ENCODE measurements at places on chromosomes 5 and 9. TPM values are rescaled to one million over a fixed set of nuclear protein-coding genes. Genes with fewer than 3 reads are reported as not detected.

- H3K27me3 ChIP-seq, result no peaks in the 10 kb centered on the region
- H3K4me3 ChIP-seq, result no peak overlapping the region
- no peak for DNase-seq
- peaks cover 2% of the 10 kb centered on the region for H3K4me1 ChIP-seq
- H3K27ac ChIP-seq, result no peak overlapping the region
Observed at GRCh38 chr9:126519660-126520420, 93.9 kb upstream of the LMX1B start.

DNA sequence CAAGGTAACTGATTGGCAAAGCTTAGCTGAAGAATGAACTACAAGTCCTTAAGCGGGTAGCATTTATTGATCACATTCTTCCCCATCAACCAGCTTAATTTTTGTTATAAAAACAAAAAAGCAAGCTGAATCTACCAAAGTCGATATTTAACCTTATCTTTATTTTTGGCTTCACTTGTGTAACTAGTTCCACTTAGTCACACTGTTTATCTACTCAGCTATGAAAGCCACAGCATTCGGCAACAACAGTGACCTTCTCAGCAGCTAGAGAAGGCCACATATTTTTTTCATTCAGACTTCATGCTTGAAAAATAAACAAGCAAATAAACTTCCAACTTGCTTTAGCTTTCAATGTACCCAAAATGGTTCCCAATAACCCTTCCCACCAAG lies 69.4 kb downstream of the KLHL3 start:
- no peak overlapping the region for H3K4me3 ChIP-seq
- H3K36me3 ChIP-seq, result no peaks in the 10 kb centered on the region
- no peak overlapping the region for H3K27ac ChIP-seq
- H3K4me1 ChIP-seq, result no peaks in the 10 kb centered on the region

- no peak overlapping the region for H3K27ac ChIP-seq
- H3K36me3 ChIP-seq, result no peaks in the 10 kb centered on the region
- no peak overlapping the region for H3K4me3 ChIP-seq
- H3K27me3 ChIP-seq, result peaks cover 12% of the 10 kb centered on the region
- H3K4me1 ChIP-seq, result no peaks in the 10 kb centered on the region
Observed at GRCh38 chr5:35762368-35762767, 94.3 kb upstream of the IL7R start.

DNA sequence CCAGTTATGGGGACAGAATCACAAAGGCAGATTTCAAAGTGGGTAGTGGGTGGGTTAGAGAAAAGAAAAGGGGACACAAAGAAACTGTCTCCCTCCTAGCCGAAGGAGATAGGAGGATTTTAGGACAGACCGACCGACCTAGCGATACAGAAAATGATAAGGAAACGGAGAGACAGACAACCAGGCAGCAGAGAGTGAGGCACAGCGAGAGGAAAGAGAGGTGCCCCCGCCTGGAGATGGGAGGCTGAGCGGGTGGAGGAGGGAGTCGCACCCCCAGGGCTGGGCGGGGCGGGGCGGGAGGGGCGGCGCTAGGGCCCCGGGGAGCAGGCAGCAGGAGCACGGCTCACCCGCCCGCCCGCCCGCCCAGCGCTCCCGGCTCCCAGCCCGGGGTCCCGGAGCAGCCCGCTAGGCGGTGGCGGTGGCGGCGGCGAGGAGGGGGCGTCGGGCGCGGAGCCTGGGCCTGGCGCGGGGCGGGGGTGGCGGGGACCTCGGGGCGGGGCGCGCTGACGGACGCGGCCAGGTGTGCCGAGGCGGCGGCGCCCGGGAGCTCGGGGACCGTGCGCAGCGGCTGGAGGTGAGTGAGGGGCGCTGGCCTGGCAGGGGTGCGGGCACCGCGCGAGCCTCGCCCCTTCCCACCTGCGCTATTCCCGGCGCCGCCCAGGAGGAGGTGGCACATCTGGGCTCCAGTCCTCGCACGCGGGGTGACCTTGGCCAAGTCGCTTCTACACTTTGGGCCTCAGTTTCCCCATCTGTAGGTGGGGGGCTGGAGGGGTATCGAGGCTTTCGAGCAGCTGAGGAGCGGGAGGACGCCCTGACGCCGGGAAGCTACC lies 15.9 kb upstream of the SYNPO start:
- peaks cover 21% of the 10 kb centered on the region for H3K4me1 ChIP-seq
- peaks cover 23% of the 10 kb centered on the region for H3K27me3 ChIP-seq
- DNase-seq, result no peak

CAVIN4 gene
- total RNA-seq, result 9.1 TPM
